Fibroblast of gingiva (primary cell): ENCODE measurements at places on chromosomes 6 and 20.

GRCh38 chr6:34475238-34475682 is 9.4 kb downstream of the PACSIN1 start:
- peak; percentile 14 for DNase-seq

GRCh38 chr6:163395122-163395830 is 19.2 kb upstream of the QKI start:
- DNase-seq: no peak

GRCh38 chr6:63268574-63268973 is 51.2 kb downstream of the LGSN start:
- DNase-seq: no peak

DNA sequence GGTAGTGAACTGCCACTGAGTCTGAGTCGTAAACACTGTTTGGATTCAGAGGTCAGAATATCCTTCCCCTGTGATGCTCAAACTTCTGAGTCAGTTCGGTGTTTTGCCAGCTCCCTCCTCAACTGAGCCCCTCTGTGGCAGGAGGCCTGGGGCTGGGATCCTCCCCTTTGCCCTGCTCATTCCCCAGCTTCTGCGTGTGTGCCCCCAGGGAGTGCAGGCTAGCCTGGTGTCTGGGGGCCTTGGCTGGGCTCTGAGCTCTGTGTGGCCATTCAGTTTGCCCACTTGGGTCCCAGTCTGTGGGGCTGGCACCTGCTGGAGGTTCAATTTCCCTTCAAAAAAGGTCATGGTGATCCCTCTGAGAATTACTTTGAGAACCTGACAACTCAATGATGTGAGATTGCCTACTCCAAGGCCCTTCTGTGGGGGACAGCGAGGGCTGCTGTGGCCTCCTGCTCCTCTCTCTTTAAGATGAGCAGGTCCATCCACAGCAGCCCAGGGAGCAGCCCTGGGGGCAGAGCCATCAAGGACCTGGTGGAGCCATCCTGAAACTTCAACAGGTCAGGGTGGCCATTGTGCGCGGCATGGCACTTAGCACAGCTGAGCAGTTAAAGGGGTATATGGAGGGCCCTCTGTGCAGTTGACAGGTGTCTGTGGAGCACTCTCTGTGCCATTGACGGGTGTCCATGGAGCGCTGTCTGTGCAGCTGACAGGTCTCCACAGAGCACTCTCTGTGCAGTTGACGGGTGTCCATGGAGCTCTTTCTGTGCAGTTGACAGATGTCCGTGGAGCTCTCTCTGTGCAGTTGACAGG is 147.2 kb downstream of the SYCP2 start:
- DNase-seq: no peak

GRCh38 chr6:65979120-65979519 is 272.1 kb upstream of the EYS start:
- no peak for DNase-seq

DNA sequence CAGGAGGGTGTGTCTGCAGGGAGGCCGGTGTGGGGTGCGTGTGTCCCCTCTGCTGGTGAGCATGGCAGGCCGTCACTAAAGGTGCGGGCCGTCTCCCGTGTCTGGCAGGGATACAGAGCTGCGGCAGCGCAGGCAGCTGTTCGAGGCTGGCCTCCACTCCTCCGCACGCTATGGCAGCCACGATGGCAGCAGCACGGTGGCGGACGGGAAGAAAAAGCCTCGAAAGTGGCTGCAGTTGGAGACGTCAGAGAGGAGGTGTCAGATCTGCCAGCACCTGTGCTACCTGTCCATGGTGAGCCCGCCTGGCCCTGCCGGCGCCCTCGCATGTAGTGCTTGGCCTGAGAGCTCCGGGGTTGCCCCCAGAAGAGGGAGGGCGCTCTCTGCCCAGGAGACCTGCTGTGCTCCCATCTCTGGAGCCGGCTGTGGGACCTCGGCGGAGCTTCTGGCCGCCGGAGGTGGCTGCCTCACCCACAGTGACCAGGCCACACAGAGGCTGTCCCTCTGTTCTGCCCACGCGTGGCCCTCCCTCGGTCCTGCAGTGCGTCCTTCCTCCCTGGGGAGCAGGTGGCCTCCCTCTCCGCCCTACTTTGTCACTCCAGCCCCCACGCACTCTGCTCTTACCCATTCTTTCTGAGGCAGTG is 149.6 kb downstream of the DTNBP1 start:
- no peak for DNase-seq

- DNase-seq: no peak
Observed at GRCh38 chr20:35611482-35611881, 4.1 kb upstream of the SPAG4 start.

- peak; percentile 98 for DNase-seq
Observed at GRCh38 chr20:25623736-25624499, at the start of gene NANP. Gene NANP (minus strand): TSS chr20:25624014. CDS start chr20:25623948, 66 bp downstream.

DNA sequence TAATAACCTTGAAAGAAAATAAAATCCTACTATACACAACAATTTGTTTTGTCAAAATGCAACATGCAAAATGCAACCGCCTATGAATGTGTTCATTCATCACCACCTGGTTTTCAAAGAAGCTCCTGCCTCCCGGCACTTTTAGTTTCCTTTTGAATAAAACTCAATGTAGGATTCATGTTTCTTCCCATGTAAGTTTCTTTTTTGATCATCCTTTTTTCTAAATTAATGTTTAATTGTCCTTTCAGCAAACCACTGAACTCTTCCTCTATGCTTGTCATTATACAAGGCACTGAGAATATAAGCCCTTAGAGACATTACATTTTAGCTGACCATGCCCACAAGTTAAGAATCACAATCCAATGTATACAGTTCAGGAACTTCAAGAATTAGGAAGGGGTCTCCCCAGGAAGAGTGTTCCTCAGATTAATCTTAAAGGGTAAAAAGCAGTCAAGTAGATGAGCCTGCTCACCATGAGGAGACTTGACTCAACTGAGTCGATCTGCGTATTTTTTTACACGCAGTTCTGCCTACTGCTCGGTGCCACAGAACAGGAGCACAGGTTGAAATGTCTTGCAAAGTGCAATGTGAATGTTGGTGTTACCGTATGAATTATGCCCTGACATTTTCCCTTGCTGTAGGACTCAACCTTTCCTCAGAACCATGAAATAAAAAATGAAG is 7.2 kb upstream of the THEMIS start:
- no peak for DNase-seq

GRCh38 chr6:116572162-116572561 is 858 bp downstream of the RWDD1 start:
- peak; percentile 44 for DNase-seq

GRCh38 chr6:170142559-170142958 is 148.3 kb downstream of the DLL1 start:
- no peak for DNase-seq

- peak; percentile 90 for DNase-seq
Observed at GRCh38 chr6:45538641-45539547, 161.2 kb upstream of the SUPT3H start.

- no peak for DNase-seq
Observed at GRCh38 chr6:130982135-130982534, 80.9 kb downstream of the EPB41L2 start.

GRCh38 chr6:85329196-85329595 is 120.7 kb upstream of the NT5E start:
- no peak for DNase-seq

DNA sequence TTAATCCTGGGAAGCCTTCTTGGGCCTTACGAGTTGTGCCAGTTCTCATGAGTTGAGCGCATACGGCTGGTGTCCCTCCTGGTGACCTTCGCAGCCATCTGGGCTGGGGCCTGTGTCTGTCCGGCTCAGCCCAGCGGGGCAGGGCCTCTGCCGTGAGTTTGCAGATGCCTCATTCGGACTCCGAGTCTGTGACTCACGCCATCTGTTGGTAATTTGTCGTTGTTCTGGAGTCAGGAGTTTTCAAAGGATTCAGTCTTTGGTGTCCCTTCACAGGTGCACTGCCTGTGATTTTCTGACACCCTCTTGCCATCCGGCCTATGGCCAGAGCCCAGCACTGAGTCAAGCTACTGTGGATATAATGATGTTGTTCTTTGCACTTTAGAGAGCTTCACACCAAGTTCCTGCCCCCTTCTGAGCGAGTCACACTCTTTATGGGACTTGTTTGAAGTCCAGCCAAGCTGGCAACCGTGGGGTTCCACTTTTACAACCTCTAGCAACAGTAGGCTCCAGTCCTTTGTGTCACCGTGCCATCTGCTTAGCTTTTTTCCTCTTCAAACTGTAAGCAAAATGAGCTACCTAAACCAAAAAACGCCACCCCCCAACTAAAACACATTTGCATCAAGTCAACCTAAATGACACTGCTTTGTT is 175.6 kb downstream of the AIG1 start:
- DNase-seq: peak; percentile 9

DNA sequence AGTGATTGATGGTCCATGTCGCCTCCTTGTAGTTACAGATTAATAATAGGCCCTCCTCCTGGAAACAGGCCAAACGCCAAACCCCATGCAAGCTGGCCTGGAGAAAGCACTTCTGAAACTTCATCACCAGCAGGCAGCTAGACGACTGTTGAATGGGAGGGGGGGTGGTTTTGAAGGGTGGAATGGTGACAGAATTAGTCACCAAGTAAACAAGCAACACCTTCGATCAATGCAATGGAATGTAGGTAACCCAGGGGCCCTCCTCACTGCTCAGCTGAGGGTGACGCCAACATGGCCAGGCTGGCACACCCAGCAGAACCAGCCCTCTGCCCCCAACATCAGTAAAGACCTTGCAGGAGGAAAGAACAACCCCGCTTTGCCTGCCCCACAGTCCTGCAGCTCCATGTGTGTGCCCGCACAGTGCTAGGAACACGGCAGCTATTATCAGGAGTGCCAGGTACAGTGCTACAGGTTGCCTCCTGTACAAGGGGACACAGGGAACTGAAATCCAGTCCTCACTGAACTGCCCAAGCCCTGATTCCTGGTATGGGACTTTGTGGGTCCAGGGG is 2.7 kb downstream of the BCAS1 start:
- DNase-seq: no peak

DNA sequence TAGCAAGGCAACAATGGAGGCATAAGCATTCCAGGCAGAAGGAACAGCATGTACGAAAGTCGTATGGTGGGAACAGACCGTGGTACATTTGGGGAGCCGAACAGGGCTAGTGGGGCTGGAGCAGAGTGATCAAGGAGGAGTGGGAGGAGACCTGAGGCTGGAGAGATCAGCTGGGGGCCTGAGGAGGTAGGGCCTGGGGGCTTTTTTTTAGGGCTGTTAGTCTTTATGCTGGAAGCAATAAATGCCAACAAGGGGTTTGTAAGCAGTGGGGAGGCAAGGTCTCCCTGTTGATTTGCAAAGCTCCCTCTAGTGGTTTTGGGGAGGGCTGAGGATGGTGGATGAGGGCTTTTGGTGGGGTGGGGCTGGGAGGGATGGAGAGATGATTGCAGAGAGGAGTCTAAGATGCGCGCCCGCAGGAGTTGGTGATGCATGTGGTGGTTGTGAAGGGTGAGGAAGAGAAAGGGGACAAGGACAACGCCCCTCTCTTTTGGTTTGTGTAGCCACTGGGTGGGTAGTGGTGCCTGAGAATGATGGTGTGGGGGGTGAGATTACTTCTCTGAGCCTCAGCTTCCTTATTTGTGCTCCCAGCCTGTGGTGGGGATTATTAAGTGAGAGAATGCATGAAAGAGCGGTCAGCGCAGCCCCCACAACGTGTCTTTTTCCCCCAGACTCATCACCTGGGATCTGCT is 74.1 kb upstream of the TOX2 start:
- DNase-seq: no peak

- no peak for DNase-seq
Observed at GRCh38 chr6:52503323-52503747, 73.5 kb downstream of the TRAM2 start.

GRCh38 chr20:58308680-58309527 is 611 bp upstream of the RAB22A start:
- DNase-seq: peak; percentile 24

- DNase-seq: no peak
Observed at GRCh38 chr6:125471667-125472066, 169.9 kb upstream of the HDDC2 start.

GRCh38 chr6:19838442-19839236 is 1.5 kb downstream of the ID4 start:
- DNase-seq: peak; percentile 6

GRCh38 chr6:4466769-4467480 is 309.3 kb upstream of the CDYL start:
- DNase-seq: no peak

GRCh38 chr6:39090036-39090435 is 24.9 kb downstream of the SAYSD1 start:
- no peak for DNase-seq

- DNase-seq: peak; percentile 7
Observed at GRCh38 chr6:56220078-56220477, 27.3 kb downstream of the COL21A1 start.

- DNase-seq: no peak
Observed at GRCh38 chr6:82954356-82954755, 111.3 kb downstream of the UBE3D start.

DNA sequence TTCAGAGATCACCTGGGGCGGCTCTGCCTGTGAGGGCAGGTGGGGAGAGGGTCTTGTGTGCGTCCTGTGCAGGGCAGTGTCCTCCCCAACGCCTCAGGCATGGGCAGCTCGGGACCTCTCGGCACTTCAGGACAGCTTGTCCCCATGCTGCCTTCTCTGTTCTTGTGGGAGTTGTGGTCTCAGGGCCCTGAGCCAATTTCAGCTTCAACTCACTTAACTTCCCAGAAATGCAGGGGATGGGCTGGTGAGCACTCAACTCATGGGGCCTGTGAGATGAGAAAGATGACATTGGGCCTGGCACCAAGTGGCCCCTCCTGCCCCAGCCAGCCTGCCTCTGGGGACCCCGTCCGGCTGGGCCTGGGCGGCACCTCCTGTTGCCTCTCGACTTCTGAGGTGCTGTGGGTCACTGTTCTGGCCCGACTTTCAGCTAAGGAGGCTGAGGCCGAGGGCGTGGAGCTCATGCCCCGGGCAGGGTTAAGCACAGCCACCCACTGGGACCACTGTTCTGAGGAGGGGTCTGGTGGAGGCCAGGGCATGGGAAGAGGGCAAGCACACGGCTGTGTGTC is 6.7 kb downstream of the RGS19 start:
- no peak for DNase-seq

DNA sequence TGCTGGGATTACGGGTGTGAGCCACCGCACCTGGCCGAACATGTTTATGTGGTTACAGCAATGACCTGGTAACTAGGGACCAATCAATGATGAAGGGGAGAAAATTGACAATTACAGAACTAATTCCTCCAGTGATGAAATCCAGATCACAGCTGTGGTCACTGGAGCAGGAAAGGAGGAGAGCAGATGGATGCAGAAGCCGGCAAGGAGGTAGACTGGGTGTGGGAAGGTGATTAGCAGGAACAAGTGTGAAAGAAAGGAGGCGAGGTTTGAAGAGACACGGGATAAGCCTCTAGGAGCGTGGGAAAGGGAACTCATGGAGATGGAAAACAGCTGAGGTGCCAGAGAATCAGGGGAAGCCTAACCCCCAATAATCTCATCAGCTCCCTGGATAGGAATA is 17.2 kb upstream of the SPAG4 start:
- no peak for DNase-seq

DNA sequence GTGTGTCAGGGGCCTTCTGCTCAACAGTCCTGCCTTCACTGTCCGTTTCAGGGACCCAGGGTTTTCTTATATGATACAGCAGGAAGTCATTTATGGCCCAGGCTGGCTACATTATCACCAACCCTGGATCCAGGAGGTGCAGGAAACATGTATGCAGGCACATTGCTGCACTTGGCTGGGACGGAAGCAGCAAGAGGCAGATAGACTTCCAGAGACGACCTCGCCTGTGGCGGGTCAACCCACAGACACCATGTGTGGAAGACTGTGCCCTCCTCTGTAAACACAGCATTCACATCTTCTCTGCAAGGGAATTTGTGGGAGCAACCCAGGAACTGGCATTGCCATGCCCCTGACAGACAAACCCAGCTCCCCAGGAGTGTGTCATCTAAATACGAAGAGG is 43.7 kb downstream of the TBC1D7 start:
- no peak for DNase-seq
